ENCODE measurements at places on chromosomes 5 and 9. TPM values are rescaled to one million over a fixed set of nuclear protein-coding genes. Genes with fewer than 3 reads are reported as not detected.
A peak's percentile ranks its signal among the peaks of the same experiment; 100 is the strongest.

CDKN2A gene
- 3.6 TPM for total RNA-seq

SARDH gene
- 1.8 TPM for total RNA-seq

CD72 gene
- 1.7 TPM for total RNA-seq

ARL14EPL gene
- total RNA-seq, result not detected

TEK gene
- total RNA-seq, result 0.07 TPM

RC3H2 gene
- 64.0 TPM for total RNA-seq

DBH gene
- total RNA-seq, result not detected

SIT1 gene
- not detected for total RNA-seq

PAPPA gene
- 15.5 TPM for total RNA-seq

DNA sequence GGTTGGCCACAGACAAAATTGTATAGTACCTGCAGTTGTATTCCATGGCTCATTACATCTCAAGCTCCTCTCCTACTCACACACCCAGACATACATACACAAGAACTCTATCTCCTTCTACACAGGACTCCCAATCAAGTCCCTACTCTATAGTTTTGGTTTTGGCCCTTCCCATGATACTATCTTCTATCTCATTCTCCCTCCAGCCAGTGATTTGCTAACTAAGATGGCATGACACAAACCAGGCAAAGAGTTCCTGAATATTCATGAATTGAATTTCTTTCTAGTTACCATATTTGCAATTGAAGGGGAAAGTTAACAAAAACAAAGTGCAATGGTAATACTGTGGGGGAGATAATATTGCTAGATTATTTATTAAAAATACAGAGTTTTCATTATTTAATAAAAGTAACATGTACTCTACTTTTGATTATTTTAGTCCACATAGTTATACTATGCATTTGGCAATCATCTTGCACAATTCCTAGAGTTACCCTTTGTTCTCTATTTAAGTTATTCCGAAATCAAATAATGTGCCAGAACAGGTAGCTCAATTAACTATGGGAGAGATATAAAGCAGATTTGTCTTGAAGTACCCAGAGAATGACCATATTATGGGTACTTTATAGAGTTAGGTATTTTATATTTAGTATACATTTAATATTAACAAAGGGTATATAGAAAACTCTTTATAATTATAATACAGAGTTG lies 9.6 kb upstream of the LURAP1L start:
- DNase-seq, result no peak

DNA sequence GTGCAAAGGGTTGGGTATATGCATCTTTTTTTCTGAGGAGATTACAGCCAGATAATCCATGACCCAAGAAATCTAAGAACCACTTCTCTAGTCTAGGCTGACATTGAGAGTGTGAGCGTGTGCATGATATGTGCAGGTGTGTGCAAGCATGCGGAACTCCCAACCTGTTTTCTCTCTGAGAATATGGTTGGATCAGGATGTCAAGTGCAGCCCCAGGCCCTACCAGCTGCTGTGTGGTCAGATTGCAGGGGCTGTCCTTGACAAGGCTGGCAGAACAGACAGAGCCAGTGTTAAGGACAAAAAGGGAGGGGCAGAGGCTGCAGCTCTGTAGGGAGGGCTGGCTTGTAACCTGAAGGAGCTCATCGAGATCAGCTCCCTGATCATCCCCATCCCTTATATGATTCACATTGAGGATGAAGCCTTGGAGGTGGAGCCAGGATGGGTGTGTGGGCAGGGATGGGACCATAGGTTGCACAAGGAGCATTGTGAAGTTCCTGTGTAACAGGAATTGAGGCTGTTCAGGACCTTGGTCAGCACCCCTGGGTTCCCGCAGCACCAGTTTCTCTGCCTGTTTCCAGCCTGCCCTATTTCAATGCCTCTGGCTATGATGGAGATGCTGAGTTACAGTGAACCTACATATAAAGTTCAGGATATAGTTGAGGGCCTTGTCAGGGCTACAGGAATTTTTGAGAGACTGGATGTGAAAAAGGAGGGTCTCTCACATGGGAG lies 52.6 kb upstream of the ARAP3 start:
- DNase-seq, result no peak

DNA sequence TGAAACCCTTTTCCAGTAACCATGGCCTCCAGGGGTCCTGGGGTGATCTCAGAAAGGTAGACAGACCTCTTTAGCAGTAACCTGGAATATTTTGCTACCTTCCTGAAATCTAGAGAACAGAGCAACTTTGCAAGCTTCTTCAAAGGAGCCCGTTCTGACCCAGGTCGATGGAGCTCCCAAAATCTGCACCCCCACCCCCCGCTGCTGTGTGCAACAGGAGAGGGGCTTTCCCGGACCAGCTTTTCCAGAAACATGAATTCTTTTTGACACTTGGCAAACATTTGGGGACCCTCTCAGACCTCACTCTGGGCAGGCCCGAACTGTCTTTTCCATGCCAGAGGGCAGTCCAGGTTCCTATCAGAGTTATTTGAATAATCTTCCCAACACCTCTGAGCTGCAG lies 65.3 kb downstream of the KCNIP1 start:
- no peak for DNase-seq

DNA sequence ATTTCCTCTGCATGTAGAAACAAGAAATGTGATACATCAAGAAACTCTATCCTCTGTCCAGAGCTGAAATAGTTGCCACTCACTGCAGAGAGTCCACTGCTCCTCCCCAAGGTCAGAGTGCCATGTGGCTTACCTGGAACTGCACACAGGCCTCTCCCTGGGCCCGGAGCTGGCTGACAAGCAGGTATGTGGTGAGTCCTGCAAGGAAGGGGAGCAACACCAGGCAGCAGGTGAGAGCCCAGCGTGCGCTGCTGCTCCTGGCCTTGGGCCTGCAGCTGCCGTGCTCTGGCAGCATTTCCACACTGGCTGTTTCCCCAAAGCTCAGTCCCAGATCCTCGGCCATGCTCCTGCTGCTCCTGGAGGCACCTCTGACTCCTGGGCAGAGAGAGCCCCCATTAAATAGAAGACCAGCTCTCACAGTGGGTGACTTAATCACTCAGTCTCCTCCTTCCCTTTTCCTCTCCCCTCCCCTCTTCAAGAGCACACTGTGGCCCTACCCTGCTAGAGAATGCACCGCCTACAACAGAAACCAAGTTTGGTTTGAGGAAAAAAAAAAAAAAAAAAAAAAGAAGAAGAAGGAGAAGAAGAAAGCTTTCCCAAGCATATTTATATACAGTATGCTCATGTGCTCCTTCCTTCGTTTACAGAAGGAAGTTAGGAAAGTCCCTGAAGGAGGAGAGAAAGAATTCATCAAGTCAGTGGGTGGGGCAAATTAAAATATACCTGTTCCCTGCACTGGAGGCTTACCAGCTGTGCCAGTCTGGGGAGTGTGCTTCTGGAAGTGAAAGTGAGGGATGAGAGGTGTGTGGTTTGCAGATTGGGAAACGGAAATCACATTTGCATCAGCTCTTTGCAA lies at the start of gene TNFSF15:
Gene TNFSF15, minus strand, starts transcription at position 370 of the 856 bp plus-strand sequence. Its CDS starts 27 bp downstream, at position 343.
- no peak for DNase-seq

DNA sequence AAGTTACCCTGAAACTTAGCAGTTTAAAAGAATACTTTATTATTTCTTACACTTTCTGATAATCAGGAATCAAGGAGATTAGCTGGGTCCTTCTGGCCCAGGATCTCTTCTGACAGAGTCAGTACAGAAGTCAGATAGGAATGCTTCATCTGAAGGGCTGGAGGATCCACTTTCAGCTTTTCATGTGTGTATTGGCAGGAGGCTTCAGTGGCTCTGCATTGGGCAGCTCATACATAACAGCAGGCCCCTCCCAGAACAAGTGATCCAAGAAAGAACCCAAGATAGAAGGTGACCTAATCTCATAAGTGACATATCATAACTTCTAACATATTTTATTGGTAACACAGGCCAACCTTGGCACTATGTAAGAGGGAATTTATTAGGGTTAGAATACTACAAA lies 258.4 kb downstream of the HCN1 start:
- DNase-seq, result no peak

GRCh38 chr9:101409079-101409477 lies 10.4 kb downstream of the ZNF189 start:
- DNase-seq, result no peak

GRCh38 chr5:107123014-107123413 lies 547.7 kb downstream of the EFNA5 start:
- DNase-seq, result no peak

- no peak for DNase-seq
These were observed 126.1 kb downstream of the GPBP1 start for GRCh38 chr5:57299986-57300385.

GRCh38 chr5:53031695-53032096 lies 42.5 kb downstream of the ITGA2 start:
- peak; percentile 69 for DNase-seq

DNA sequence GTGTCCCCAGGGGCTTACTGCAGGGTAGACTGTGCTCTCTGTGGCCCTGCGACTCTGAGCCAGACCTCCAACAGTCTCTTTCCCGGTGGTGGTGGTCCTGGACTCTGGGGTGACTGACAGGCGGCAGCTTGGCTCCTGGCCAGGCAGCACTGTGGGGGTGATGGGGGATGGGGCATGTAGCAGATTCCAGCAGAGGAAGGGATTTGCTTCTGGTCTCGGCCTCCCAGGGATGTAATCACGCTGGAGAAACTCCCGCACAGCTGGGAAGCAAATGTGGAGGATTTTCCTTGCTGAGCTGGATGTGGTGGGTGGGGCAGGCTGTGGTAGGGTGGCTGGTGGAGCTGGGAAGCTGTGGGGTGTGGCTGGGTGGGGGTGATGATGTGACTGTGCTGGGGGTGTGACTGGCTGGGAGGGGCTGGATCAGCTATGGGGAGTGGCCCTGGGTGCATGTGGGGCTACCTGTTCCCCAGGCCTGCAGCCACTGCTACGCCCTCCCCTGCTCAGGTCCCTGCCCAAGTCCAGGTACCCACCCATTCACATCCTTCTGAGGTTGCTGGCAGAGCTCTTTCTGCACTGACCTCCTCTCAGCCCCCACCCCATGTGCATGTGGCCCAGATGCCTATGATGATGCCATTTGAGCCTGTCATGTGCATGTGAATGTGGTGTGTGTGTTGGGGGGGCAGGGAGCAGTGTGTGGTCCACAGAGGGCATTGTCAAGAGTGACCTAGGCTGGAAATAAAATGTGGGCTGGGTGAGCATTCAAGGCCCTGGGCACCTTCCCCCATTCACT lies 3.8 kb downstream of the NDST1 start:
- no peak for DNase-seq

GRCh38 chr9:134195558-134195957 lies 31.2 kb upstream of the RNU6ATAC start:
- no peak for DNase-seq

- no peak for DNase-seq
These were observed 84.1 kb upstream of the DMRT1 start for GRCh38 chr9:757246-757881.

DNA sequence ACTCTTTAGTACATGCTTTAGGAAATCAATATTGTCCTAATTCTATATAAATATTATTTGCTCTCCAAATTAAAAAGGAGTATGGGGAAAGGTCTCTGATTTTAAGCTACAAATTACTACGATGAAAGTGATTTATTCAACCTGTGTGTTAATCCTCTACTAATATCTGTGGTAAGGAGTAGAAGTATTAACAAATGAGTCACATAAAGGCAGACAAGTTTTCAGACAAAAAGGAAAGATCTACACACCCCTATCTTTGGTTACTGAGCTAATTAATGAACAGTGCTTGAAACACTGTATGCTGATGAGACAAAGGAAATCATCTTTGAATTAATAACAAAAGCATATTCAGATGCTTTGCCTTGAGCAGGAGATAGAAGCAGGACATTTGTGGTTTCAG lies 15.9 kb downstream of the LOX start:
- DNase-seq, result no peak

DNA sequence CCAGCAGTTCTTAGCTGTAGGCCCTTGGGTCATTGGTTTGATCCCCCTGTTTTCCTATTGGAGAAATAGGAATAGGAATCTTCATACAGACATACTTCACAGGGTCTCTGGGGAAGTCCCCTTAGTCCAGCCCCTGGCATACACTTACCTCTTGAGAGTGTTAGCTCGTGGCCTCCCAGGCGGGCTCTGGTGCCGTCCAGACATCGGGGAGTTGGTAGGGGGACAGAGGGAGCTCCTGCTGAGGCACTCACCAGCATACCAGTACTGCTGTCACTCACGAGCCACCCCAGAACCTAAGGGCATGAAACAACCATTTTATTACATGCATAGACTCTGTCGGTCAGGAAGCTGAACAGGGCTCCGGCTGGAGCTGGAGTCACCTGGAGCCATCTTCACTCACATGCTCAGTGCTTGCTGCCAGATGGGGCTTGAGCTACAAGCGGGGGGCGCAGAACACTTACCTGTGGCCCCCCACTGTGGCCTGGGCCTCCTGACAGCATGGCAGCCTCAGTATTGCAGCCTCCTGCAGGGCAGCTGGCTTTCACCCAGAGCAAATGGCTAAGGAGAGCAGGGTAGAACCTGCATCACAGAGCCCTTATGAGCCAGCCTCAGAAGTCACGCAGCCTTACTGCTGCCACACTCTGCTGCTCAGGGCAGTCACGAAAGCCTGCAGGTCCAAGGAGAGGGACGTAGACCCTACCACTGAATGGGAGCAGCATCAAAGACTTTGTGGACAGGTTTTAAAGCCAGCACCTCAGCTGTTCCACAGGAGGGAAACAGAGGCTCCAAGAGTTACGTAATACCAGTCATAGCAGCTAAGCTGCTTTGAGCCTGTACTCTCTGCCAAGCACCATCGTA lies 58.3 kb upstream of the ANGPTL2 start:
- no peak for DNase-seq

- no peak for DNase-seq
These were observed 422.7 kb upstream of the GRAMD2B start for GRCh38 chr5:126000507-126000906.

DNA sequence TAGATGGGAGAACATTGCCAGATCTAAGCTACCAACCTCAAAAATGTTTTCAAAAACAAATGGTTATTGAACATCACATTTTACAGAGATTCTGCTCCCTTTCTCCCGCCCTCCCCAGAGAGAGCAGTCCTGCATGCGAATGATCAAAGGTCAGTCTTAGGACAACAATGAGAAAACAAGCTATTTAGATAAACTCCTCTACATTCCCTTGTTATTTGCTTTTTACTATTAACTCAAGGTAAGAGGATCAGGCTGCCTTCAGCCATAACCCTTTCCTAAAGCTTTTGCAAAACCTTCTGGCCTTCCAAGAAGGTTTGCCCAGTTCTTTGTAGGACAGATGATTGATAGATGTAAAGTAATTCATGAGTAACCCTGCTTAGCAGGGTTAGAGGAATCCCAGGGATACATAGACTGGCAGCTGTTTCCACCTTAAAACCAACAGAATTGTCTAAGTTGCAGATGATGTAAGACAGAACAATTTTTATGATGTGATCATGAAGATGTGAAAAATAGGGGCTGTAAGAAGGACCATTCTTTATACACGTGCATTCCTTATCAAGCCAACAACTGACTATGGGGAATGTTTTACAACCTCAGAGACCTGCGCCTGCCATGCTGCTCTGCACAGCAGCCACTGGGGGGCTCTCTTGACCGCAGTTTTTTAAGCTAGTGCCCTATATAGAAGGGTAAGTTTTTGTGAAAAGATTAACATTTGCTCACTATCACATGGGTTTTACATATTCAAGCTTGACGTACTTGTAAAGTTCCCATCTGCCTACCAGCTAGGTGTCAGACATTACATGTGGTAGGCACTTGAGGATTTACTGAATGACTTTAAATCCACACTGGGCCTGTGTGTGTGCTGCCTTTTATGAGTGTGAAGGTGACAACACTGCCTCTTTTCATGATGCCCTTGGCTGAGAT lies 2.3 kb upstream of the ZNF782 start:
- no peak for DNase-seq

- no peak for DNase-seq
These were observed 34.7 kb downstream of the GLT6D1 start for GRCh38 chr9:135604437-135605237.
